ENCODE measurements at places on chromosomes 5 and 9.
A peak's percentile ranks its signal among the peaks of the same experiment; 100 is the strongest.

DNA sequence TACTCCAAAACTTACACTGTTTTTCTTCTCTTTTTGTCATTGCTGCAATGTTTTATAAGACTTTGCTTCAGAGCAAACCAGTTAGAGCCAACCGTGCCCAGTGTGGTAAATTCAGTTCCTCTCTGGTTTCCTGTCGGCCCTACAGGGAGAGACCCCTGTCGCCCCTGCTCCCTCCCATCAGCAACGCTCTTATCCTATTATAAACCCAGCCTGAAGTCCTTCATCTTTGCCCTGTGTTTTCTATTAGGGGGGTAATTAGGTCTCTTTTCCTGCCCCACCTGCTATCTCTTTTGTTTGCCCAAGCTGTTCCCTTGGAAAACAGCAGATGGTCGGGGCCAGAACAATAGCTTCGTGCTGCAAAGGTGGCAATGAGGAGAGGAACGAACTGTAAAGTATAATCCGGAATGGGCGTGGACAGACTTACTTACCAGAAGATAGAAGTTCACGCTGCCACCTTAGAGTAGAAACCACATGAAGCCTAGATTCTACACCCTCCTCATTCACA is 21.4 kb upstream of the OTULINL start:
- DNase-seq = no peak

- DNase-seq = no peak
Observed at GRCh38 chr5:81854485-81854884, 103.6 kb upstream of the SSBP2 start.

- no peak for DNase-seq
Observed at GRCh38 chr9:100099722-100100042, 639 bp downstream of the INVS start.

DNA sequence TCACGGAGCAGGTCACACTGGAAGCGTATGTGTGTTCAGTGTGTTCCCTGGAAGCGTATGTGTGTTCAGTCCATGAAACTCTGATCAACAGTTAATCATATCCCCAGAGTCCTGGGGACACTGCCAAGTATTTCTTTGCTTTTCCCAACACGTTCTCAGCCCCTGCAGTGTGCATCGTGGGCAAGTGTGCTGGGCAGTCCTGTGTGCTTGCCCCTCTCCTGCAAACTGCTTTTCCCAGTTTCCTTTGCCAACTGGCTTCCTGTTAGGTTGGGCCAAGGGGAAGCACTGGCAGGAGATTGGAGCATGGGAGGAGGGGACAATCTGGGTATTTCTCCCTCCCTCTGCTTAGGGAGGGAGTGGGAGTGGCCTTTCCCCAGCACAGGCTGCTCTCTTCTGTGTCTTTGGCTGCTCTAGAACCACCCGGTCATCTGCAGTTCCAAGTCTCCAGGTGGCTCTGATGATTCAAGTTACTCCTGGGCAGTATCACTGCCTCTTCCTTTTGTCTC is 36.8 kb upstream of the NEK6 start:
- no peak for DNase-seq

GRCh38 chr5:120037451-120037850 is 408.1 kb downstream of the FAM170A start:
- no peak for DNase-seq

- DNase-seq = no peak
Observed at GRCh38 chr5:94395468-94395867, 222.9 kb downstream of the KIAA0825 start.

- no peak for DNase-seq
Observed at GRCh38 chr9:77841739-77842386, 189.7 kb downstream of the GNAQ start.

DNA sequence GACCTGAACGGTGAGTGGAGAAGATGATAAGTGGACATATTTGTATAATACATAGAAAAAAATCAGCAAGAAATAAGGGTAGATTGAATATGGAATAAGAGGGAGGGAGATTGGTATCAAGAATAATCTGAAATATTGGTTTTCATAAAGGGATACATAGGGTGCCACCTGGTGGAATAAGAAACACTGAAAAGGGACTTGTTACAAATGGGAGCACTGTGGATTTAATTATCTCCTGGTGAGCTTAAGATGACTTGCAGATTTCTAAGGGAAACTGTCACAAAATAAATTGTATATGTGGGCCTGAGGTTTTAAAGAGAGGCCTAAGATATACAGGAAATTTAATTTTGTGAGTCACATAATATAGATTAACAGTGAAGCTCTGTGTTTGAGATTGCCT is 1403.5 kb upstream of the CDH18 start:
- no peak for DNase-seq

GRCh38 chr5:155915601-155916000 is 411.4 kb upstream of the SGCD start:
- no peak for DNase-seq

GRCh38 chr5:173758676-173759075 is 129.5 kb upstream of the CPEB4 start:
- no peak for DNase-seq

GRCh38 chr5:64954518-64954917 is 185.8 kb downstream of the CWC27 start:
- DNase-seq = no peak

GRCh38 chr5:159854916-159855315 is 61.4 kb upstream of the ADRA1B start:
- no peak for DNase-seq

DNA sequence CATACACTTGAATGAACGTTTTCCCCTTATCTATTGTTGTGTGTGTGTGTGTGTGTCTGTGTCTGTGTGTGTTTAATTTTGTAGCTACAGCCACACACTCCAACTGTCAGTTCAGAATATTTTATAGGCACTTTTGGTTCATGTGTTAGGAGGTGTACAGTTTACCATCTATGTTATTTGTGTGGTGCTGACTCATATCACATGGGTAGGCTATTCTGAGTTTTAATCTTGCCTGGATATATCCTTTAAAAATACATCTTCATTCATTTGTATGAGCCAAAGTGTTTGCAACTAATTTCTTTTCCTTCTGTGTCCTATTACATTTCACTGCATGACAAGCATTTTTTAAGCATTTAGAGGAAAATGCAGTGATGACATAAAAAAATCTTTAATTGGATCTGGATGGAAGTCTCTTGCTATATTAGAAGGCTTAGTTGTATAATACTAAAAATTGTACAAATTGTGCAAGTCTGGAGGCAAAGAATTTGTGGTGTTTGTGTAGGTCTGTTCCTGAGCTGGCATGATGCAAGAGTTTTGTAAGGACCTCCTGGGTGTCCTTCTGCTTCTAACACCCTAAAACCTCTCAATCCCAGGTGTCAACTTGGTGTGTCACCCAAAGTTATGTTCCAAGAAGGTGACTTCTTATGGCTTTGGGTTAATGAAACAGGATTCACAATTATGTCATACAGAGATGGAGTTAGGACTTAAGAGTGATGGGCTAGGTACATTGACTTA is 52.4 kb upstream of the HMHB1 start:
- no peak for DNase-seq

DNA sequence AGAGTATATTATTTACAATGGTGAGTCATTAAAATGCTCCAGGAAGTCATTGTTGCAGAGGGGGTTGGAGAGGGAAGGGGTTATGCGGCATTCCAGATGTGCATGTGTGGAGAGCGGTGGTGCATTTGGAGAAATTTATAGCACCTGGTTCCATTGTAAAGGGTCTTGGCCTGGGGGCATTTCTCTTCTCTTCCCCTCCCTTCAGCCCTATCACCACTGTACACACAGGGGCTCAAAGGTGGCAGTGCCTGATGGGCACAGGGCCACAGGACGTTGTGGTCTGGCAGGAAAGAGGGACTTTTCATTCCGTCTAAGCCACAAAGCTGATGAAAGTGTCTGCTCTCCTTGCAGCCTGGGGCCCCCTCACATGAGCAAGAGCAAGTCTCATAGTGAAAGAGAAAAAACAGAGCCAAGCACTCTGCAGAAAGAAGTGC is 442.4 kb upstream of the ZNF462 start:
- peak; percentile 1 for DNase-seq

DNA sequence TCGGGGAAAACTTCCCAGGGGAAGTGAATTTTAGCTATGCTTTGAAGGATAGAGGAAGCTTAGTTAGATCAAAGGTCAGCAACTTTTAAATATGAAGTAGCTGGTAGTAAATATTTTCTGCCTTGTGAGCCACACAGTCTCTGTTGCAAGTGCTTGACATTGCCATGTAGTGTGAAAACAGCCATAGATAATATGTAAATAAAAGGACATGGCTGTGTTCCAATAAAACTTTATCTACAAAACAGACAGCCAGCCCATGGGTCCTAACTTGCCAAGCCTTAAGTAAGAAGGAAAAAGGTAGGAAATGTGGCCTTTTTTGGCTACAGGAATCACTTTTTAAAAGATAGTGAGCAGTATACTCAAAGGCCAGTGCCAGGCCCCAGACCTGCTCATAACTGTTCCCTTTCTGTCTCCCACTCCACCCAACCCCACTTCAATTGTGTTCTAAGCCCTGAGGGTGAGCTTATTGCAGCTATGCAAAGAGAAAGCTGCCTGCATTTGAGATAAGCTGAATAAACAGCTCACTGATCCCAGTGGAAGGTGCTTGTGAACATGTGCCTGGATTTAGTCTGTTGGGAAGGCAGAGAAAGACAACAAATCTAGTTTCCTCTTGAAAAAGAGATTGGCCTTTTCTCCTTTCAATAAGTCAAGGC is 113.0 kb upstream of the TRIM32 start:
- no peak for DNase-seq

DNA sequence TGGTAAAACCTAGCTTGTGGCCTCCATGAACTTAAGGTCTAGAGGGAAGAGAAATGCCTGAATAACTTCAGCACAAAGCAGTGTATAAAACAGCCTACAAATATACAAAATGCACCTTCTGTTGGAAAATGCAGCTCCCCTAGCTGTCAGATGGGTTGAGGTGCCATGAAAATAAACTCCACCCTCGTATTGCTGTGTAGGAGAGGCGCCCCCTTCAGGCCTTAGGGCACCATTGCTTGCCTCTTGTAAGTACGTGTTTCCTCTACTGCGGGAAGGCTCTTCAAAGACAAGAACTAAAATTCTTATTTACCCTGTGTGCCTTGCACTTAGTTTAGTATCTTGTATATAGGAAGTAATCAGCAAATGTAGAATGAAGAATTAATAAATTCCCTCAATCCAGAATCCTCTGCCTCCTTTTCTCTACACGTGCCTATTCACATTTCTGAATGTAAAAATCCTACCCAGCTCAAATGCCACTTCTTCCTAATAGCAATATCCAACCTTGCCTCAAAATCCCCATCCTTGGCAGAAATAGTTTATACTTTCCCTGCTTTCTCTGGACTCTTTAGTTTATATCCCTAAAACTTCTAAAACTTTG is 393.7 kb upstream of the PDE4D start:
- DNase-seq = peak; percentile 42

DNA sequence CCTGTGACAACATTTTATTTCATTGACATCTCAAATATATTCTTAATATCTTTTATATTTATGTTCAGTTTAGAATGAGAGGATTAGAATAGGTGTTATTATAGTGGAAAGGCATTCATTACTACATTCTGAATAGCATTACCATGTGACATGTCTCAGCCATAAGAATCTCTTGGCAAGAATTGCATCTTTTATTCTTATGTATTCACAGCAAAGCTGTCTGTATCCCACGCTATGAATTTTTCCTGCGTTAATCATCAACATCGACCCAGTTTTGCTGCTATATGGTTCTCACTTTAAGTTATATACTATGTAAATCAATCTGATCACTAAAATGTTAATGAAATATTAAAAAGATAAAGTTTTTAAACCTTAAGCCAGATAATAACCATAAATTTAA is 248.6 kb downstream of the TMEM232 start:
- no peak for DNase-seq

DNA sequence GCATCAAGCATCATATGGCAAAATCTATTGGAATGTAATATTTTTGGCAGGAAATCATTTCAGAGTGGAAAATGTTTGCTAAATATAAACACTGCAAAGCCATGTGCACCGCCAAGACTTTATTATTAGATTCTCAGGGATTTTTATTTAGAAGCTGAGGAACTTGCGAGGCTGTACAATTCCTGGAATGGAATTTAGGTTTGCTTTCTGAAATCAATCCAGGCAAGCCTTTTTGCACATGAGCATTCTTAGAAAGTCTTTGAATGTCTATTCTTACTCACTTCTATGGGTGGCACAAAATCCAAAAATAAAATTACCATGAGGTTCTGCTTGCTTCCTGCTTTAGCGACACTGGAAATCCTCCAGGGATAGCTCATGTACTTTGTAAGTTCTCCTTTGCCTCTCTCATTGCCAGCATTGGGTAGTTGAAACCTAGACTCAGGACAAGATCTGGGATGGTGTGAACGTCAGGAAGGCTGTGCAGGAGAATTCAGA is 71.5 kb upstream of the PALM2AKAP2 start:
- DNase-seq = no peak

GRCh38 chr5:45741110-45741509 is 44.9 kb upstream of the HCN1 start:
- DNase-seq = no peak

- no peak for DNase-seq
Observed at GRCh38 chr5:73663161-73663859, 37.3 kb downstream of the ARHGEF28 start.

- DNase-seq = peak; percentile 30
Observed at GRCh38 chr9:131270171-131271015, 5.9 kb downstream of the FAM78A start.

GRCh38 chr5:96506376-96506775 is 73.3 kb upstream of the PCSK1 start:
- no peak for DNase-seq

GRCh38 chr9:116147821-116148220 is 5.8 kb upstream of the PAPPA start:
- DNase-seq = no peak

- DNase-seq = no peak
Observed at GRCh38 chr5:73859696-73860095, 233.7 kb downstream of the ARHGEF28 start.

DNA sequence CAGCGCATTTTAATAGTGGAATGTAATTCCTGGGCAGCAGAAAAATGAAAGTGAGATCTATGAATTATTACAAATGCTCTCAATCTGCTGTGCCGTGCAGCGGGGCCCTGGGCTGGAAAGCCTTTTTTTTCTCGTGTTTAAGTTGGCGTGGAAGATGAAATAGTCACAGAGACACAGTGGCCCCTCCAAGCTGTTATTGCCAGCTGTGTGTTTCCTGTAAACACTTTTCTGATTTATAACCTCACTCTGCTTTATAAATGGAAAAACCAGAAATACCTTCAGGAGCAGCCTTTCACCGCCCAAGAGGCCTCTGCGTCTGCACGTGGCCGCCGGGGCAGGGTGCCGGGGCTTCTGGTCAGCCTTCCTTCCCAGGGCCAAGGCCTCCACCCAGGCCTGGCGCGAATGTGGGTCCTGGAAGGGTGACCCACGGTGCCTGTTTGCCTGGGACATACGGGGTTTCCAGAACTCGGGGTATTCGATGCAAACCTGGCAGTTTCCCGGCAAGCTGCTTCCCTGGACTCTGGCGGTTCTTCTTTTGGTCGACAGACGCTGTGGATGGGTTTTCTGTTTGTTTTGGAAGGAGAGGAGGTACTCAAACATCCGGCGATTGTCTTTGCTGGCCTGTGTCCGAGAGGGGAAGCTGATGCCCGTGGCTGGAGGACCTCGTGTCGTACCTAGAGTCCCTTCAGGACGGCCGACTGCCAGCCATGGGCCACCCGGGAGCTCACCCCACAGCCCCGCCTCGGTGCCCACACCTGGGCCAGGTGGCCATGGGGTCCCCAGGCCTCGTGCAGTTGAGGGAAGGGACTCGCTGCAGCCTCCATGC is 256.7 kb downstream of the PARP8 start:
- DNase-seq = no peak
